GOT3 (cell line): ENCODE measurements at places on chromosomes 2 and 18.

- DNase-seq = no peak
Observed at GRCh38 chr18:45650321-45650720, 35.0 kb downstream of the SLC14A2 start.

- no peak for DNase-seq
Observed at GRCh38 chr2:230737300-230737699, 24.7 kb downstream of the CAB39 start.

DNA sequence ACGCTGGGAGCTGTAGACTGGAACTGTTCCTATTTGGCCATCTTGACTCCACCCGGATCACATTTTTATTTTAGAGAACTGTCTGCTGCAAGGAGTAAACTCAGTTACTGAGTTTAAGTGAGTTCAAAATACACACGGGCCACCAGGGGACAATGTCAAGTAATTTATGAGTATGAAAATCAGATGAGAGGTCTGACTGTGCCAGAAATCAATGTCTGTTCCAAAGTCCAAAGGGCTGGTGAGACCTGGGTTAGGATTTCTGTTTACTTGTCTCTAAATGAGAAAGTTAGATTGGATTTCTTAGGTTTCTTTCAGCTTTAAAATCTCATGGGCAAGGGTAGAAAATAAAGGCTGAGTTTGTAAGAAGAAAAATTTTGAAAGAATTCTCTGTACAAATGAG lies 465.8 kb upstream of the MEIS1 start:
- no peak for DNase-seq

DNA sequence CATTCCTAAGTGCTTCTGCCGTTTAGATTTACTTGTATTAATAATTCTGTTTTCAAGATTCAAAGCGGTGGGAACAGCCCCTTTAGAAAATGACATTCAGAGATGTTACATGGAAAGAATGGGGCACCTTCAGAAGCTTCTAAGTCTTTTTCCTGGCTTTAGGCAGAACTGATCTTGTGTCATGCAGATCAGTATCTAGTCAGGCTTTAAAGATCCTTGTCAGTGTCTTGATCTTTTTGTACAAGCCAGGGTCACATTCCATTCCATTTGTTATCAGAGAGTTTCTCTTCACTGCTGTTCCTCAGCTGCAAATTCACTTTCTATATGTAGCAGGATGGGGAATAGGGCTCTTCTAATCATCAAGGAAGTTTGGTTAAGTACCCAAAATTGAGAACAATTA lies 275.3 kb downstream of the DCC start:
- no peak for DNase-seq

DNA sequence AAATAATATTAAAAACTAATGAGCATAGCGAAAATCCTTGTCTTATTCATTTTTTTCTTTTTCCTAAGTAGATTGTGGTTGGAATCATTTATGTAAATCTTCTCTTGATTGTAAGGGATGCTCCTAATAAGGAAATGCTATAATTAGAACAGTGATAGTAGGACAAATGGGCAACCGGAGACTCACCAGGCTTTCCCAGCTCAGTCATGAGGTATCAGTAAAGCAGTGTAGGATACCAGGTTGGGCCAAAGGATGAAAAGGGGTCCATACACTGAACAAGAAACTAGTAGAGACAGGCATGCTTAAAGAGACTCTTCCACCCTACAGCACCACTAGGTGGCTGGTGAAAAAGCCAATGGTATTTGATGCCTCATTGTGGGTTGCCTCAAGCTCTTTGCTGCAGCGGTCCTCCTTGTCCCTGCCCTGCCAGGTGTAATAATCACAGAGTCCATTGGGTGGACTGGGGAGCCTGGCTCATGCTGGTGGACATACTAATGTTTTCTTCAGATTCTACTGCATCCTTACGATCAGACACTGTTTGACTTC lies 71.4 kb upstream of the FAM98A start:
- DNase-seq = no peak

- no peak for DNase-seq
Observed at GRCh38 chr18:78716022-78716421, 263.6 kb upstream of the SALL3 start.

- DNase-seq = no peak
Observed at GRCh38 chr2:170585067-170585466, 130.1 kb upstream of the SP5 start.

- DNase-seq = no peak
Observed at GRCh38 chr2:72815655-72816278, 10.1 kb downstream of the EXOC6B start.

GRCh38 chr2:68330691-68331090 lies 10.9 kb upstream of the CNRIP1 start:
- no peak for DNase-seq

DNA sequence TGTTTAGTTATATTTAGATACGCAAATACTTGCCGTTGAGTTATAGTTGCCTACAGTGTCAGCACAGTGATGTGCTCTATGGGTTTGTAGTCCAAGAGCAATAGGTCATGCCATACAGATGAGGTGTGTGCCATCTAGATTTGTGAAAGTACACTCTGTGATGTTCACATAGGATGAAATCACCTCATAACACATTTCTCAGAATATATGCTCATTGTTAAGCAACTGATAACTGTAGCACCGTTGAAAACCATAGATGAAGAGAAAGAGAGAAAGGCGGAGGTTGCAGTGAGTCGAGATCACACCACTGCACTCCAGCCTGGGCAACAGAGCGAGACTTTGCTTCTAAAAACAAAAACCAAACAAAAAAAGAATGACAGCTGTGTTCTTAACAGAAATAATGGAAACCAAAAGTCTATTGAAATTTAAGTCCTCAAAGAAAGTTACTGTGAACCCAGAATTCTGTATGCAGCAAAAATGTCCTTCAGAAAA lies 9.5 kb downstream of the DGKD start:
- no peak for DNase-seq

DNA sequence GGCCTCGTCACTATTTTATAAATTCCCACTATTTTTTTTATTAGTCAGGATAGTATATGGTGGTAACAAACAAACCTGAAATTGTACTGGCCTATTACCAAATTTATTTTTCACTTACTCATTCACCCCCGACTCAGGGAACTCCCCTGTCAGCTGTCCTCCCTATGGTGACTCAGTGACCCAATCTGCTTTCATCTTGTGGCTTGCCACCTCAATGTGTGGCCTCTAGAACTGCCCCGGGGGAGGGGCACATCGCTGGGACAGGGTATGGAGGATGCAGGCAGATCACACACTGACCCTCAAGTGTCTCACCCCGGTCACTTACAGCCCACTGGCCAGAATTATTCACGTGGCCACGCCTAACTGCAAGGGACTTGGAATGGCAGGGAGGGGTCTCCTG lies 71.6 kb downstream of the ACTR2 start:
- DNase-seq = no peak

- no peak for DNase-seq
Observed at GRCh38 chr18:8957731-8958130, 144.8 kb upstream of the NDUFV2 start.

DNA sequence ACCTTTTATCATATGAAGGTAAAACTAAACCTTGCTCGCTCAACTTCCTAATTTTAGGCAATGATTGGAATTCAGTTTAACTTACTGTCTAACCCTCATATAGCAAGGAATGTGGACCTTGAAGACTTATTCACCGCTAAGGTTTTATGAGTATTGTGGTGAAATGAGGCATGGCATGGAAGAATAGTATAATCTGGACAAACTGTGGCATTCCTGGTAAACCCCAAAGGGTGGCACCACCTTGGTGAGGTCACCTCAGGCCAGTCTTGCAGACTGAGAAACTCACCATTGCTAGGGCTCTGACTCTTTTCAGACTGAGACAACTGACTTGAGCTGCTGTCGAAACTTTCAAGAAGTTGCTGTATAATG lies 51.1 kb upstream of the EHBP1 start:
- no peak for DNase-seq

GRCh38 chr2:130332271-130333073 lies 10.2 kb upstream of the IMP4 start:
- peak; percentile 23 for DNase-seq

DNA sequence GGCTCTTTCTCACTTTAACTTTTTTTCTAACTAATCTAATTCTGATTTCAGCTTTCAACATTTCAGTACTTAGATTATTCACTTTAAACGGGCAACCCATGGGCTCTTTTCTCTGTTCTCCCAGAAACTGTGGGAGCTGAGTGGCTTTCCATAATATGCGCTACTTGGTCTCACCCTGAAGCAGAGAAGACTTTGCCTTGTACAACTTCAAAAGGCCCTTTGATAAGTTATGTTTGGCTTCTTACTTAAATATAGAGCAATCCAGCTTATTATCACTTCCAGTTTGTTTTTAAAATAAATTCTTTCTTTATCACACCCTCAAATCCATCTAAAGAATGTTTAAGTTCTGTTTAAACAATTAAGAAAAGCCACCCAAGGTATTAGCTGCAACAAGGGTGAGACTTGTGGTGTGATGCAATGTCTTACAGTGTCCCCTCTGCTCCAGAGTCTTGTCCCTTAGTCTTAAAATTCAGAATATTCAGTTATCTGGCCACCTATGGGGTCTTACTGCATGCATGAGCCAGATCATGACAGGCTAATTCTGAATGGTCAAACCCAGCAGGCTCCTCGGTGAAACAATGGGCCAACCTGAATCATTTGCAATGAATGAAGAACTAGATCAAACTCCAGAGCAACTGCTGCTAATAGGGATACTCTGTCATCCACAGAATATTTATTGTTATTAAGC lies 38.8 kb downstream of the GCG start:
- DNase-seq = no peak

DNA sequence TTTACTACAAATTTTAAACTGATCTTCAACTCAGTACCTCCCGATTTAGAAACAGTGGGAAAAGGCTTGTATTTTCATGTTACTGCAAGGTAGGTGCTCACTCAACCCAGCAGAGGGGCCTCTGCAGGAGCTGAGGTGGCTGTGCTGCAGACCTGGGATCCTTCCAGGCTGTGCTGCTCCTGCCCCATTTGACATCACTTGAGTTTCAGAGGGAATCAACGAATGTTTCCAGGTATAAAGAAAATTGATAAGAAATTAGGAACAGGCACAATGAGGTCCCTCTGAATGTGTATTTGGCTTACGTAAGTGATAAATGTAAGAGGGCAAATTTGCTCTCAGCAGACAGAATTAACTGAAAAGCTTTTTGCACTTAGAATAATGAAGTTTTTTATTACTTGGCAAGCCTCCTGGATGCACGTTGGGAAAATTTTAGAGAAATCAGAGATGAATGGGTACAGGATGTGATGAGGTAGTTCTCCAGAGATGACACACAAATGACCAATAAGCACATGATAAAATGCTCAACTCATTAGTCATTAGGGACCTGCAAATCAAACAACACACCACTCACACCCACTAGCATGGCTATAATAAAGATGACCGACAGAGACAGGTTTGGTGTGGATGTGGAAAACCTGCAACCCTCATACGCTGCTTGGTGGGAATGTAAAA lies 114.0 kb downstream of the NOL10 start:
- DNase-seq = no peak

DNA sequence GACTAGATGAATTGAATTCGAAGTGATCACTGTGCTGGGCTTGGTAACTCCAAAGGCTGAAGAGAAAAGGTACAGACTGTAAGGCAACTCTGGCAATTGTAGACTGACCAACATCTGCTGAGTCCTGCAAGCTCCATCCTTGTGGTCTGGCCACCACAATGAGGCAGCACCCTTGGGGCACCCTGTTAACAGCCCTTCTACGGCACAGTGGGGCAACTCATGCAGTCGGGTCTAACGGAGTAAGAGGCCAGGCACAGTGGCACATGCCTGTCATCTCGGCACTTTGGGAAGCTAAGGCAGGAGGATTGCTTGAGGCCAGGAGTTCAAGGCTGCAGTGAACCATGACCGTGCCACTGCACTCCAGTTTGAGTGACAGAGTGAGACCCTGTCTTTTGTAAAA lies 126.8 kb downstream of the ZAP70 start:
- DNase-seq = no peak

- no peak for DNase-seq
Observed at GRCh38 chr2:42186366-42186765, 17.2 kb downstream of the EML4 start.

GRCh38 chr2:64854773-64855237 lies 134.4 kb upstream of the SLC1A4 start:
- DNase-seq = no peak

- DNase-seq = no peak
Observed at GRCh38 chr2:45130736-45131135, 121.5 kb upstream of the SIX2 start.

- DNase-seq = no peak
Observed at GRCh38 chr2:101396316-101396717, 9.0 kb upstream of the CREG2 start.

- no peak for DNase-seq
Observed at GRCh38 chr2:130972410-130972809, 120.8 kb downstream of the FAM168B start.

- DNase-seq = no peak
Observed at GRCh38 chr18:76416911-76417310, 78.1 kb downstream of the ZNF516 start.

DNA sequence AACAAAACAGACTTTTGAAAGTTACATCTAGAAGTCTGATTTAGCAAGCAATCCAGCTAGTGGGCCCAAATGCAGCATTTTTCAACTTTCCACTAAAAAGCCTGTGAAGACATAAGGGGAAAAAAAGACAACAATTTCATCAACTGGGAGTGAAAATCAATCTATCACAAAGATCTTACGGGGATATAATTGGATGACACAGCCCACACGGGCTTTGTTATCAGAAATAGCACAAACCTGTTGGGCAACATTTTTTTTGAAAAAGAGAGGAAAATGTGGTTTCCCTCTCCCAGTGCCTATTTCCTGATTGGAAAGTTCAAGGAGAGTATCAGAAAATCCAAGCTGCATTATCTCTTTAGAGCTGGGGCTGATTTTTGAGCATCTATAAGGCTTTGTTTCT lies 132.7 kb downstream of the EVA1A start:
- no peak for DNase-seq

DNA sequence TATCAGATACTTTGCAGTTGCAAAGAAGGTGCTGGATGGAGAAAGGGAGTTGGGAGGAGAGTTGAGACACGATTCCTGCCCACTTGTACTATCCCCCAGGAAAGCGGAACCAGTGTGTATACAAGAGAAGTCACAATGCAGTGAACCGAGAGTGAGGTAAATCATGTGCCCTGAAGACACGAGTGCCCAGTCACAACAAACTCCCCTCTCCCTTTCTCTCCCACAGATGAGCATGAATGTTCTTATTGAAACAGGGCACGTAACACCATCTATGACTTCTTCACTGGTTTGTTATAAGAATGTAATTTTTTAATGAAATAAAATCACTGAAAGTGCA lies 155.7 kb downstream of the IRS1 start:
- no peak for DNase-seq
